ENCODE measurements at places on chromosomes 1 and 21. TPM values are rescaled to one million over a fixed set of nuclear protein-coding genes. Genes with fewer than 3 reads are reported as not detected.

Gene CDKN2C
- total RNA-seq, result 14.3 TPM

DNA sequence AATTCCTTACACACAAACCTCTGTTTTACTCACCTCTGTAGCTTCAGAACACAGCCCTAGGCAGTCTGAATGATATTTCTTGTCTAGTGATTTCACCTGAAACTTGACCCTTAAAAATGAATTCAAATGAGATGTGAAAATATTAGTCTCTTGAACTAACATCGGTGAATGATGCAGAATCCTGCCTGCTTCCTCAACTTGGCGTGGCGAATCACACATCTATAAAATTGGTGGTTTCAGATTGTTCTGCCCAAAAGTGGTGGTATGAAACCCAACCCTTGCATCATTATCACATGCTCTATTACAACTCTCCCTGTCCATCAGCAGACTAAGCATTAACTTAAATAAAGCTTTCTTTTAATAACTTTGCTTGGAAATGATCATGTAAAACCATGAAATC lies 26.9 kb upstream of the C1orf21 start:
- DNase-seq, result no peak

GRCh38 chr1:64479874-64480273 lies 9.9 kb downstream of the CACHD1 start:
- no peak for DNase-seq

Gene ATP6V1G3
- total RNA-seq, result not detected

Gene TSPAN2
- 0.83 TPM for total RNA-seq

DNA sequence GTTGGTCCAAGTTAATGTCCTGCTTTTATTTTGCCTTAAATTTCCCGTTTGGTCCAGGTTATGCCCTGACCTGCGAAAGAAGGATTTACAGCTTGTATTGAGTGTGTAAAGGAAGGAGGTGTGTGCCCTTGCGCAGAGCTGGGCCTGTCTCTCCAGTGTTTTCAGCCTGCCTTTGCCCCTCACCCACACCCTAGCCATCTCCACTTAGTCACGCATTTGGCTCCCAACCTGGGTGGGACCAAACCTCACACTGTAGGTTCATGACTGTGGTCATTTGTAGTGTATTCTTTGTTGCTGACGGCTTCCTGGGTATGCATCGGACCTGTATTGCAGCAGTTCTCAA lies 572 bp upstream of the SRSF10 start:
- DNase-seq, result peak; percentile 64

DNA sequence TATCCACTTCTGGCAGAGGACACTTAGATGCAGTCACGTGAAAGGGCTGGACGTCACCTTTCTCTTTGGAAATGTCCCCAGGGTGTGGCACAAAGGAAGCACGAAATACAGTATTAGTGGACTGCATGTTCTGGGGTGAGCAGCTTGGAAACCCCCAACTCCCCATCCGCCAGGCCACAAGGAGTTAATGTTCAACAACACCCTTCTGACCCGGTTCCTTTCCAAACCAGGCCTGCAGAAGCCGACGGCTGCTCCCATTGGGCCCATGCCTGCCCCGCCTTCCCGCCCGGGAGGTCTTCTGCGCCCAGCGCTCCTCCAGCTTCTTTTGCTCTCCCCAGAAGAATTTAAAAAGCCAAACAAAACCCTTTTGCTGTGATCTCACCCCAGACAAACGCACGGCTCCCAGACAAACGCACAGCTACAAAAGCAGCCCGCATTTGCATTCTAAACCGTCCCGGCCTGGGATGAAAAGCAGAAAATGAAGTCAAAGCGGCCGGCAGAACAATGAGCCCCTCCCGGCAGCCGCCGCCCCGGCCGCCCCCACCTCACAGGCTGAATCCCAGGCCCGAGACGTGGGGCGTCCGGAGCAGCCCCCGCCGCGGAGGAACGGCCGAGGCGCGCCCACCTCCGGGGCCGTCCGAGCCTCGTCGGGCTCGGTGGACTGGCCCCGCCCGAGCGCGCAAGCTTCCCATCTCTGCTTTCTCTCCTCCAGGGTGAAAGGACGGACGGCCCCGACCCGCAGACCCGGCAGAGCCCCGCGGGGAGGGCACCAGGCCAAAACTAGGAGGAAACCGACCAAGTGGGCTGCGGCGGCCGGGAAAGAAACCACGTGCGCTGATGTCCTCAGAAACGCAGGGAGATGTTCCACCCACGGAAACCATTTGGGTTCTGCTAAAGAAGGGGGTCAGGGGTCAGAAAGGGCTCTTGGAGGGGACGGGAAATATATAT lies 101.9 kb downstream of the PLPP3 start:
- DNase-seq, result peak; percentile 65

GRCh38 chr1:19345391-19345790 lies 33.3 kb downstream of the SLC66A1 start:
- no peak for DNase-seq

DNA sequence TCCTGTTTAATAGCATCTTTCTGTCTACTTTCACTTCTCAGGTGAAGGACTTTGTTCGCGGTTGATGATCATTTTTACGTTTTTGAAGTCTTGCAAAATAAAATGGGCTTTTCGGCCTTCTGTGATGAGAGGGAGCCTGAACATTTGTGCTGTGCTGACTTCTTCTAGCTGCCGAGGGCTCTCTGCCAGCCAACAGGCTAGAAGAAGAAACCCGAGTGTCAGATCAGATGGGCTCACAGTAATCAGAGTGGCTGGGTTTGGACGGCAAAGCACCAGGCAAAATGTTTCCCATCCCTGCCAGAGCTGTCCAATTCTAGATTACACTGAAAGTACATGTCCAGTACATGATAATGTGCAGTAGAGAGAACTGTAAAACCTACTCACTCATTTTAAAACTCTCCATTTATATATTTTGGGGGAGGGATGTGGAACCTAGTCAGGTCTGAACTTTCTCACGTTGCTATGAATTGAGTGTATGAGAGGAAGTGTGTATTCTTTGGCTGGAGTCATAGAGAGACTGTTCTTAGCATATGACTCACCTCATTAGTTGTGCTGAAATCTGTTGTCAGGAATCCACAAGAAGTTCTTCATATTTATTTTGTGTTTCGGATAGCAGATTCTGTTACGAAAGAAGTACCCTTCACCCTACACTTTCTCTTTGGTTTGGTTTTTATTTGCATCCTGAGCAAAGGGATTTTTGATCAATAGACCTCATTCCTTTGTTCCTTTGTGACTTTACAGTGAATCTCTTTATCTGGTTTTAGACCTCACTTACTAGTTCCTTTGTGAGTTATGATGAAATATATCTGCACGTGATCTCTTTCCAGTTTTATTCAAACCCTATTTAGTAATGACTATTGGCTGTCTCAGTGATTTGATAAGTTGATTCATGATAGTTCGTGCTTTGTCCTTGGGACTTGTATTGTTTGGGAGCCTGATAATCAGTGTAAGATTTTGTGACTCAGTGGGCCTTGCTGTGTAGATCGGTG lies 4.8 kb downstream of the ATP1A1 start:
- DNase-seq, result peak; percentile 96

GRCh38 chr1:227790034-227790400 lies 25.5 kb upstream of the PRSS38 start:
- no peak for DNase-seq

Gene S100A7
- total RNA-seq, result not detected

GRCh38 chr1:119943216-119943615 lies 46.9 kb upstream of the ADAM30 start:
- DNase-seq, result no peak

DNA sequence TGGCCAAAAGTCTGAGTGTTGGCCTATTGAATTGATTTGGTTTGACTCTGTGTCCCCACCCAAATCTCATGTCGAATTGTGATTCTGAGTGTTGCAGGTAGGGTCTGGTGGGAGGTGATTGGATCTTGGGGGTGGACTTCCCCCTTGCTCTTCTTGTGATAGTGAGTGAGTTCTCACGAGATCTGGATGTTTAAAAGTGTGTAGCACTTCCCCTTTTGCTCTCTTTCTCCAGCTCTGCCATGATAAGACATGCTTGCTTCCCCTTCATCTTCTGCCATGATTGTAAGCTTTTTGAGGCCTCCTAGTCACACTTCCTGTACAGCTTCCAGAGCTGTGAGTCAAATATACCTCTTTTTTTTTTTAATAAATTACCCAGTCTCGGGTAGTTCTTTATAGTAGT lies 297.1 kb upstream of the ZRANB2 start:
- no peak for DNase-seq

DNA sequence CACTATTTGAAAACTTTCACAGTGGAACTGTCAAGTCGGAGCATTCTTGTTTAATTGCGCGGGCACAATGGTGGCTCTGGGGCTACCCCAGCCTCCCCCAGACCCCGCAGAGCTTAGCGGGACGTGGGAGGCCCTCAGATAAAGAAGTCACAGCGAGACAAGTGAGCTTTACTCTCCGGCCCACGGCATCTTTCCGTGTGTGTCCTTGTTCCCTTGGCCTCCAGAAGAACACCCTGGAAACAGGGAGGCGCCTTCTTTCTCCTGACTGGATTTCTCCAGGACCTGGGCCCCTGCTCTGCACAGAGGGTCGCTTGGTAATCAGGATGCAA lies 382.8 kb downstream of the RRAGC start:
- no peak for DNase-seq

- no peak for DNase-seq
These were observed 206.5 kb downstream of the NRIP1 start for GRCh38 chr21:14858311-14858710.

DNA sequence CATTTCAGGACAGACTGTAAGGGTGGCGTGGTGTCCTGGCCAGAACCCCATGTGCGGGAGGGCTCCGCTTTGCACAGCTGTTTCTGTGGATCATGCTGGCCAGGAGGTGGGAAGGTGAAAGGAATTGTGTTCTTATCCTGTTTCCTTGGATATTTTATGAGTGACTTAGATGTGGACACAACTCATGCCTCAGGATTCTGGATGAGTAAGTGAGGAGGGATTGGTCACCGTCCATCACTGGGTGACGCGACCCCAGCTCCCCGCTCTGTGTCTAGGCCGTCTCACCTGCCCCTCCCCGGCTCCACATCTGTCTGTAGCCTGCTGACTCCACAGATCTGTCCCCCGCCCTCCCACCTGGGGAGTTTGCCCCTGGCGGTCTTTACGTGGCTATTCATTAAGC lies 48.8 kb downstream of the PIK3CD start:
- peak; percentile 94 for DNase-seq

GRCh38 chr1:171137580-171137979 lies 46.9 kb downstream of the FMO3 start:
- no peak for DNase-seq

Gene C1orf94
- total RNA-seq, result not detected

DNA sequence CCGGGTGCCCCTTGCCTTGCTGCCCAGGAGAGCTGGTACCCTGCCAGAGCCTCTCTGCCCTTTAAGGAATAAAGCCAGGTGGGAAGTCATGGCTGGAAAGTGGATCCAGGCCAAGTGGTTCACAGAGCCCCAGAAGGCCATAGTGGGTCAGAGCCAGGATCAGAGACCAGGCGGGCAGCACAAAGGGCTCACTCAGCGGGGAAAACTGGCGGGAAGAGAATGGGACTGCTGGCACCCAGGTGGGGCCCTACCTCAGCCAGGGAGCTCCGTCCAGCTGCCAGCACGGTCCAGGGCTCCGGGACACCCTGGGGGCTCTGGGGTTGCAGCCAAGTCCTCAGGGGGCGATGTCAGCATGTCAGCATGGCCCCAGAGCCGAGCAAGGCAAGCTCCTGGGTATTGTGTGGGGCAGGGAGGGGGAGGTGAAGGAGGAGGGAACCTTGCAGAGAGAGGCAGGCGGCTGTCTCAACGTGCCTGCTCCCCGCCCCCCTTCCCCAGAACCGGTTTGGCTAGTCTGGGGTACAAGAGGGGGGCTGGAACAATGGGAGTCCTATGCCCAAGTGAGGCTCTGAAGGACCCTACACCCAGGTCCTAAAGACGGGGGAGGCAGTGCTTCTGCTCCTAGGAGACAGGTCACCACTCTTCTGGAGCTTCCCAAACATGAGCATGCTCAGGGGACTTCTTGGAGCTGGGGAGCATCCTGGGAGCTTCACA lies at the start of gene ARHGEF19:
Gene ARHGEF19, minus strand, starts transcription at position 402 of the 711 bp plus-strand sequence. CDS start 3,598 bp downstream, outside the sequence.
- DNase-seq, result no peak

- no peak for DNase-seq
These were observed 18.7 kb downstream of the TMEM53 start for GRCh38 chr1:44655609-44656008.

DNA sequence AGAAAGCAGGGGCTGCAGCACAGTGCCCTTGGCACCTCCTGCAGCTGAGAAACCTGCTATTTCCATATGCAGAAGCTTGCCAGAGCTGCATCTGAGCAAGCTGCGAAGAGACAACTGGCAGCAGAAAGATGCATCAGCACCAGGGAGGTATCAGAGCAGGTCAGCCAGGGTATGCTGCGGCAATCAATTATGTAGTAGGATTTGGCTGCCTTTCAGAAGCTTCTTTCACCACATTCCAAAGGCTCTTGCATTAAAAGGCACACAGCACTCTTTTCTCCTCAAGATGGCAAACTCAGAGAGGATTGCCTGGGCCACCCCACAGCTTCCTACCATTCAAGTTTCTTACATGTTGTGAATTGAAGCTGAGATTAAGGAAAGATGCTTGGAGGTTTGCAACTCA lies 47.6 kb upstream of the RAP1A start:
- DNase-seq, result peak; percentile 77

DNA sequence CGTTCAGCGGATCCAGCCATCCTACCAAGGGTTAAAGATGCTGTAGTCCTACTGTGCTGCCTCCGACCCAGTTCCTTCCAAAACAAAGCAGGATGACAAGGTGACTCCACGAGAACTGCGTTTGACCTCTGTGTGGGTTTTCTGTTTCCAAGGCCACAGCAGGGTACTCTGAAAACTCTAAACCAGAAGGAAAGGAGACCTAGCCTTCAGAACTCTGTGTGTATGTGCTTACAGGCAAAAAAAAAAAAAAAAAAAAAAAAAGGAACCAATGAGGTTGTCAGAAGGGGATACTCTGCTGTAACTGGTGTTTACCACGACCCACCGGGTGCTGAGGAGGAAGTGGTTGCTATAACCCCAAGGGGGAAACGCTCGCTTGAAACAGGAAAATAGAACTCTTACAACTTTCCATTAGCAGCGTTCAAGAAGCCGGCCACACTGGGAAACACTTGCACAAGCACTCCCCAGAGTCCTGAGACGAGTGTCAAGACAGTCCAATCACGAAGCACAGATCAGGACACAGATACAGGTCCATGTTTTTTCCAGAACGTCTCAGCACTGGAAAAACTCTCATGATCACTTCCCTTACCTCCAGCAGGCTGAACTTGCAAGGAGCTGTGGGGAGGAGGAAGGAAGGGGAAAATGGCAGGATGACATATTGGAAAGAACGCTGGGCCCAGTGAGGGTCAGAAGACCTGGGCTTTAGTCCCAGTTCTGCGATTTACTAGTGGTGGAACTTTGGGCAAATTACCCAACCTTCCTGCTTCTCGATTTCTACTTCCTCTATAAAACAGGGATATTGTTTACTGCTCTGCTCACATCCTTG lies 64.0 kb downstream of the ITPKB start:
- DNase-seq, result no peak

GRCh38 chr1:110057963-110058518 lies 12.4 kb downstream of the ALX3 start:
- no peak for DNase-seq

GRCh38 chr1:40438391-40439015 lies 11.8 kb upstream of the ZFP69B start:
- DNase-seq, result peak; percentile 16

Measured in IMR-90 (cell line).